Activated T-cell treated with anti-CD3 and anti-CD28 coated beads for 24 hours (primary cell): ENCODE measurements at places on chromosomes 6 and 20.
A peak's percentile ranks its signal among the peaks of the same experiment; 100 is the strongest.

GRCh38 chr6:5084781-5085647, at the start of gene PPP1R3G:
Gene PPP1R3G (plus strand): TSS chr6:5085341. CDS start chr6:5085486, 145 bp downstream.
- no peak for DNase-seq

GRCh38 chr20:328975-329695, 3.8 kb downstream of the SOX12 start:
- DNase-seq: no peak

DNA sequence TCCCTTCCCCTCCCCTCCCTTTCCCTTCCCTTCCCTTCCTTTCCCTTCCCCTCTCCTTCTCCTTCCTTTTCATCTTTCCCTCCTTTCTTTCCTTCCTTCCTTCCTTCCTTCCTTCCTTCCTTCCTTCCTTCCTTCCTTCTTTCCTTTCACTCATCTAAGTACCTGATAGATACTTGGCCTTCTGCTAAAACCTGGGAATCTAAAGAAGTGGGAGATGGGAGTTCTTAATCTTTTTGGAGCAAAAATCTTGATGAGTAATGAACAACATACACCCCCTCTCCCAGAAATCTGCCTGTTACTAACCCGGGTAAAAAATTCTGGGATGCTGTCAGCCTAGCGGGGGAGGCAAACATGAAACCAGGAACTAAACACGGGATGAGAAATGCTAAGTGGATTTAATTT, 100.7 kb downstream of the VEGFA start:
- no peak for DNase-seq

- DNase-seq: no peak
Observed at GRCh38 chr20:63126876-63127699, 88.8 kb downstream of the YTHDF1 start.

- no peak for DNase-seq
Observed at GRCh38 chr20:51388756-51389542, 153.6 kb downstream of the NFATC2 start.

GRCh38 chr20:3687655-3688054, 5.8 kb upstream of the ADAM33 start:
- no peak for DNase-seq

DNA sequence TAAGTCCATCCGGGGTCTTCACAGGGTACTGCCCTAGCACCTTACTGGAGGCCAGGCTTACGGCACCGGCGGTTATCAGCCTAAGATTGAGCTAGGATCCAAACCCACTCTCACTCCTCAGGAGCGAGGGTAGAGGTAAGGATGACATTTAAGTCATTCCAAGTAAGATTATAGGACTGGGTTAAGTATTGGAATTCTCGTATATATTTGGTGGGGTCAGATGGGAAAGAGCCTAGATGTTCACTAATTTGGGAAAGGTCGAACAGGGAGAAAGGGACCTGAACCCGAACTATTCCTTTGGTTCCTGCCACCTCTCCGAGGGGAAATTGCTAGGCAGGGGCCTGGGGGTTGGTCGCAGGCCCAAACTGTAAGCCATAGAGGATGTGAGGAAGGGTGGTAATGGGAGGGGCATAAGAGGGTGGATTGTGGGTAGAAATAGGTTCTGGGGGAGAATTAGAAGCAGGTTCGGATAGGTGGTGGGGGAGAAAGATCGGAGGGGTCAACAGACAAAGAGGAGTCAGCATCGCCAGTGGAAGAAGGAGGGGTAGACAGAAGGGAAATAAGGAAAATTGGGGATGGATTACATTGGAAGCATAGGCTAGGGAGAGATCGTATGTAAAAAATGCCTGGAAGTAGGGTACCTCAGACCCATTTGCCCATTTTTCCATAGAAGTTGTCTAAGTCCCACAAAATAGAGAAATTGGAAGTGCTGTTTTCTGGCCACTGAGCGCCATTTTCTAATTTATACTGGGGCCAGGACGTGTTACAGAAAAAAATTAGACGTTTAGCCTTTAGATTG, 747.1 kb upstream of the ADGRB3 start:
- no peak for DNase-seq

DNA sequence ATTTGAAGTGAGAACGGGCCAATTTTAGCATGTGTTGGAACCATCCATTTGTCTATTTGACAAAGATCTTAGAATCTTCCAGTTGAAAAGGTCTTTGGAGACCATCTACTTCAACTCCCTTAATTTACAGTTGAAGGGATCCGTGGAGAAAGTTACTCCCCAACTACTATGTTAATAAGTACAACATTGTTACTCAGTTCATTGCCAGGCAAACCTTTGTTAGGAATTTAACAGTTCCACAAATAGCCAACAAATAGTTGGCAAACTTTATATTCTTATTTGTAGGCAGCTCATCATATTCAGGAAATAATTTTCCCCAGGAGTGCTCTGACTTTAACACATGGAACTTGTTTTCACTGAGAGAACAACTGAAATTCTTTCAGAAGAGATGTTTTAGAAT, 81.0 kb upstream of the FLRT3 start:
- no peak for DNase-seq

DNA sequence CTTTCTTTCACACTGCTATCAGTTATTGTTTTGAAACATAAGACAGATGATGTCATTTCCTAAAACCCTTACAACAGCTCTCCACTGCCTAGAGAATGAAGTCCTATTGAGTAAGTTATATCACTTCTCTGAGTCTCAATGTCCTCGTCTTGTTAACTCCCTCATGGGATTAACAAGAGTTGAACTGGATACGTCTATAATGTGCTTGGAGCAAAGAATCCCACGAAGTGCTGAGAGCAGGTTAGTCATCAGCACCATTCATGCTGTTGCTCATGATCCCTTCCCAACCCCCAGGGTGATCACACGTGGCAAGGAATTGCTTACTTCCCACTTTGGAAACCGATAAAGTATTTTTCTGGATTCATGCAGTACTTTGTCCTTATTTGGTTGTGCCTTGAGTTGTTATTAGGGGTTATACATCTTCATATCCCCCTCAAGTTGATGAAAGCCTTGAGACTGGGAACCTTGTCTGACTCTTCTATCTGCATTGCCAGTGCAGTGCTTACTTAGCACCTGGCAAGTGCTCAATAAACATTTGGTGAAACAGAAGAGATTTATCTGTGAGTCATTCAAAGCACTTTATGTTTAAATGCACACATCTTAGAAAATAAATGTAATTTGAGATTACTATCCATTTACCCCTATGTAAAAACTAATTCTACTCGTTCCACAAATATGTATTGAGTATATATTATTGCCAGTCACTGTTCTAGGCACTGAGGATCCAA, 487.5 kb downstream of the EPM2A start:
- no peak for DNase-seq

GRCh38 chr6:53504512-53504911, 40.4 kb downstream of the GCLC start:
- no peak for DNase-seq

- DNase-seq: no peak
Observed at GRCh38 chr6:20309186-20309585, 92.5 kb upstream of the E2F3 start.

GRCh38 chr6:79421707-79422484, 115.3 kb downstream of the LCA5 start:
- DNase-seq: no peak

DNA sequence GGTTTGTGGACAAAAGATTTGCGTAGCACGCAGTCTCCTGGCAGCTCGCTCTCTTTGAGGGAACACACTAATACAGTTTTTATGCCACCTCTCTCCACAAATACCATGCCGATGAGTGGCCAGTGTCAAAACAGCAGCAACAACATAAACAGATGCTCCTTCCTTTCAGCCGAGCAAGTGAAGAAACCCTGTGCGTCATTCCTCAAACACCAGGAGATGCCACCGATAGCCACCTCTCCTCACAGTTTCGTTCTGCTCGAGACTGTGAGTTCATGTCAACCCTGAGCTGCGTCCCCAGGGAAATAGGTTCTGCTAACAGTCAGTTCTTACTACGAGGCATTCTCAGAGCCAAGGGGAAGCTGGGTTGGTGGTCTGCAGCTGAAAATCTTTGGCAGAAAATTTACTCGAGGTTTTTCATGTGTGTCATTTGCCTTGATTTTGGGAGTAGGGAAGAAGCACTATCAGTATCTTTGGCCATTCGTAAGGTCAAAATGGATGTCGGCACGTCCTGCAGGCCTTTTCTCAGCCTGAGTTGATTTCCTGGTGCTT, 59.9 kb downstream of the EYA2 start:
- no peak for DNase-seq

GRCh38 chr20:18197382-18198070, 59.9 kb downstream of the KAT14 start:
- DNase-seq: no peak

GRCh38 chr20:48718786-48719578, 108.8 kb downstream of the PREX1 start:
- peak; percentile 30 for DNase-seq

- peak; percentile 29 for DNase-seq
Observed at GRCh38 chr6:149234051-149234962, 83.2 kb upstream of the TAB2 start.

- DNase-seq: no peak
Observed at GRCh38 chr6:31947864-31948263, 2.0 kb downstream of the CFB start.

- DNase-seq: no peak
Observed at GRCh38 chr20:51354191-51354768, 188.2 kb downstream of the NFATC2 start.

- DNase-seq: no peak
Observed at GRCh38 chr6:167398214-167399050, 73.5 kb downstream of the TTLL2 start.

DNA sequence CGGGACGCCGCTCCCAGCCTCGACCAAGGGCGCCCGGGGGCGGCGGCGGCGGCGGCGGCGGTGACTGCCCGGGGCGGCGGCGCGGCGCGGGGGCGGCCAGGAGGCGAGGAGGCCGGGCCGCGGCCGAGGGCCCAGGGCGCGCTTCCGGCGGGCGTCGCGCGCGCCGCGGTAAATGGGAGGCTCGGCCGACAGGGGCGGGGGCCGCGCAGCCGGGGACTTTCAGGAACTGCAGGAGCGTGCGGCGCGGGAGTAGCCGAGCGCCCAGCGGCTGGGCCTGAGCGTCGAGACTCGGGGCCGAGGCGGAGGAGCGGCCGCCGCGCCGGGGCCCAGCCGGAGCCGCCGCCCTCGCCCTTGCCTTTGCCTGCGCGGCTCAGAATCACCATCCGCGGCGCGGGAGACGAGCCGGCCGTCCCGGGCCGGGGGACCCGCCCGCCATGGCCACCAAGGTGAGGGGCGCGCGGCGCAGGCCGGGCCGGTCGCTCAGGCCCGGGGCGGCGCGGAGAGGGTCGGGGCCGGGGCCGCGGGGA, at the start of gene SNX9:
TSS of gene SNX9 (plus strand) at position 246 of the 527 bp plus-strand sequence. CDS start at position 435, 189 bp downstream.
- peak; percentile 50 for DNase-seq

DNA sequence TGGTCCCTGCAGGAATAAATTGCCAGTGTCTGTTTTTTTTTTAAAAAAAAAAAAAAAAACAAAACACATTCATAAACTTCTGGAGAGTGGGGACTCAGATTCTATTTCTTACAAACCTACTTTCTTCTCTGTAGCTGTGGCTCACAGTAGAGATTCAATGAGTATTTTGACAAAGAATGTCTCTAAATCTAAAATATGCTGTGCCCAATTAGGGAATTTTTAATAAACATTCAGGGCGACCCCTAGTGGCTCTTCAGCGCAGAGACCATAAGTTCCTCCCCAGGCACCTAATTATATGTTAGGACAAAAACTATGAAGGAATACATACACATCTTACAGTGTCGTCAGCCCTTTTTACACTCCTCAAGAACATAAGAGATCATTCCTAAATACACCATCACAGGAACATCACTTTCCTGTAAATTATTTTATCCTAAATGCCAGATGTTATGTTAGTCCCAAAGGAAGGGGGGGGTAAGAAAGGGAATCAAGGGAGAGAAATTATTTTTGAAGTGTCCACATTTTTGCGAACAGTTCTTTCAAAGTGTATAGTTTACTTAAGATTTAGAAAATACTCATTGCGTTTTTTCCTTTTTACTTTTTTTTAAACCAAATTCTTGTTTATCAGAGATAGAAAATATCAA, 21.8 kb upstream of the NAA20 start:
- no peak for DNase-seq

DNA sequence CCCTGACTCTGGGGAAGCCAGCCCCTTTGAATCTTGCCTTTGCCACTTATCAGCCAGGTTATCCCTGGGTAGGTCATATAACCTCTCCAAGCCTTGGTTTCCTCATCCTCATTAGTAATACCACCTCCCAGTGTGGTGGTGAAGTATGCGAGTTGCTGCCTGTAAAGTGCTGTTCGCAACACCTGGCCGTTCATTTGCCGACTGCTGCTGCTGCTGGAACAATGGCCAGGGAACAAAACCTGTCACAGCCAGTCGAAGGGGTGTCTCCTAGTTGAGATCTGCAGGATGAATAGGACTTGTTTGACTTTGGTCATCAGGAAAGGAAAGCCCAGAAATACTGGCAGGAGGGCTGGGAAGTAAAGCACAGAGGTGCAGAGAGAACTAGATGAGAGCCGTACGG, 6.1 kb downstream of the MANBAL start:
- DNase-seq: no peak

- no peak for DNase-seq
Observed at GRCh38 chr6:106253172-106253571, 72.4 kb downstream of the ATG5 start.

DNA sequence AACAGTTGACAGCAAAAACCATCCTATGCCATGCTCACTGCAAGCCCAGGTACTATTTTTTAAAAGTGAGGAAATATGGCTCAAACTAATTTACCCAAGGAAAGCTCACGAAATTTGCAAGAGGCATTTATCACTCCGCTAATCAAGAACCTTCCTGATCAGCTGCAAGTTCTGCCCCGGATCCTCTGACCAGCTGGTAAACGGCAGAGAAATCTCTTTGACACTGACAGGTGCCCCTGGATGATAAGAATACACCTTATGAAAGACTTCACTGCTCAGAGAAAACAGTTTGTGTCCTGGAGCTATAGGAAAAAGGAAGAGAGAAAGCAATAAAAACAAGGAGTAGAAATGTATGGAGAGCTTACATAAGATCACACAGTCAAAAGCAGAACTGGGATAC, 6.4 kb downstream of the CNKSR3 start:
- no peak for DNase-seq

DNA sequence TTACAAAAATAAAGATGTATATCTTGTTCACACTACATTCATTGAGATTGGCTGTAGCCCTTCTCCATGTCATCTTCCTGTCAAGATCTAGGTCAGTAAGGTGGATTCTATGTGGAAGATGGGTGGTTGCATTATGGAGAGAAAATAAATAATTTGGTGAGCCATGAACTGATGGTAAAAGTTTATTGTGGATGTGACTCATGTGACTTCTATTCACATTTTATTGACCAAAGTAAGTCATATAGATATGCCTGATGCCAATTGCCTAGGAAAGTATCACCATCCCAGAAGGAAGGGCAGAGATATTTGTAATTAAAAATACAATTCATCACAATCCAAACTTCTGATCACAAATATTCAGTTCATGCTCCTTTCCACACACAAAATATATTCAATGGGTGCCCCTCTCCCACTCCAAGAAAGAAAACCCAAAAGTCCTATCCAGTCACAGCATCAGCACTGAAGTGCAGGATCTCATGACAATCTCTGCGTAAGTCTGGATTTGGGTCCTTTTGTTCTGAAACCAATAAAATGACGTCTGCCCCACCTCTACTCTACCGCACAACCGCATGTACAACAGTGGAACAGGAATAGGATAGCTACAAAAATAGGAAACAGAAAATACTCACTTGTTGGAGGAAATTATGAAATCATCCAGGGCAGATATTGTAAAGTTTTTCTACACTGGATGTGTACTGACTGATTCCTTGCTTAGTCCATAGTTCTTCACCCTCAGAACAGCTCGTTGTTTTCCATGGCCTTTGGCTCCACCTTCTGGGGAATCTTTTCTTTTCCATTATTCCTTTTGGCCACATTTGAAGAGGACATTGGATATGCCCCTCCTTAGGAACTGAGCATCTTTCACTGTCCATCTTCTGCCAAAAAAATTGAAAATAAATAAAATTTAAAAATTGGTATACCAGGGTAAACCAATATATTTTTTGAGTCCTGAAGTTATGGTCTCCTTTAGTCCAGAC, 16.1 kb upstream of the SLC17A3 start:
- no peak for DNase-seq
